Stimulated activated CD4-positive, alpha-beta T cell treated with anti-CD3 and anti-CD28 coated beads, Interleukin-1b, Interleukin-23, amount 100 ng/mL, for 1 hour (primary cell): ENCODE measurements at places on chromosomes 3 and 15.

GRCh38 chr3:174337227-174337626, 521.9 kb upstream of the NAALADL2 start:
- DNase-seq: no peak

- DNase-seq: no peak
Measured at GRCh38 chr3:5485427-5485826, 297.9 kb downstream of the EDEM1 start.

DNA sequence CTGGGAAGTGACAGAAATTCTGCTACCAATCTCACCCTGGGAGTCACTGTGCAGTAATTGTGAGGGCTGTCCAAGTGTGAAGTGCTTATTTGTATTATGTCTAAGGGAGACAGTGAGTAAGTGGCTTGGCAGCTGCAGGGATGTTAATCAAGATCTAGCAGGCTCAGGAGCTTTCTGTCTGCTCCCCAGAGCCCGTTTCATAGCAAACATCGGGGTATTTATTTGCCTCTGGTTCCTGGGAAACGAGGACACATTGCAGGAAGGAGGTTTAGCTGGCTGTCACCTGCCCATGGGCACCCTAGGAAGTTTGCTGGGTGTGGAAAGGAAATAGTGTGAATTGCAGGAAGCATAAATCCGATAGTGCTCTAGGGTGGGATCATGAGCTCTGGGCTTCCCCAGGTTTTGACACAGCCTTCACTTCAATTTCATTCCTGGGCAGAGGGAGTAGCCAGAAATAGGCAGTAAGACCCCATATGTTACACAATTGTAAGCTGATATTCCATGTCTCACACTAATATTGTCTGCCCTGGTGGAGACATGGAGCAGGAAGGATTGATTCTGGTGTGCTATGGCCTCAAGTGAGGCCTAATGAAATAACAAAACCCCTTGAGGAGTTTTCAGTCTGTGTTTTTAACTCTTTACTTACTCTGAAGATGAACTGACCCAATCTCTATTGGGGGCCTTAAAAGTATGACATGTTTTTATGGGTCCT, 74.1 kb upstream of the MITF start:
- DNase-seq: no peak

DNA sequence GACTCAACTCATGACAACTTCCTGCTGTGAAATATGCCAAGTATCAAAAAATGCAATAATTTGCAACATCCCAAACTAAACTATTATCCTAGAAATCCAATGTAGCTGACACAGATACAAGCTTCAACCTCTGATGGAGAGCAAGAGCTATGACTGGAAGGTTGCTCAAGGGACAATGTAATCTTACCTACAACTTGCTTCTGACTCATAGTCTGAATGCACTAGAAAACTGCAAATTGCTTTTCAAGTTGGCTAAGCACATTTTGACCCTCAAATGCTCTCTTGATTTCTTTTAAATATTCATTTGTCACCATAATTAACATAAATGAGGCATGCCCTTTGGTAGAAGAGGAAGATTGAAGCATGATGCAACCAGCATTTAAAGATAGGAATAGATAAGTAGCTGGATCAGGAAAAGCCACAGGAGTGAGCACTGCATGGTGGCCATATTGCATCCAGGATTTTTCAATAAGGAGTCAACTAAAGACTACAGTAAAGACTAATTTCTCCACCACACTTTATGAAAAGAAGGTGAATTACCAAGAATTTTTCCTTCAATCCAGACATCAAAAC, 630.8 kb upstream of the GBE1 start:
- DNase-seq: no peak

- no peak for DNase-seq
Measured at GRCh38 chr3:183576487-183577107, 21.1 kb upstream of the KLHL6 start.

DNA sequence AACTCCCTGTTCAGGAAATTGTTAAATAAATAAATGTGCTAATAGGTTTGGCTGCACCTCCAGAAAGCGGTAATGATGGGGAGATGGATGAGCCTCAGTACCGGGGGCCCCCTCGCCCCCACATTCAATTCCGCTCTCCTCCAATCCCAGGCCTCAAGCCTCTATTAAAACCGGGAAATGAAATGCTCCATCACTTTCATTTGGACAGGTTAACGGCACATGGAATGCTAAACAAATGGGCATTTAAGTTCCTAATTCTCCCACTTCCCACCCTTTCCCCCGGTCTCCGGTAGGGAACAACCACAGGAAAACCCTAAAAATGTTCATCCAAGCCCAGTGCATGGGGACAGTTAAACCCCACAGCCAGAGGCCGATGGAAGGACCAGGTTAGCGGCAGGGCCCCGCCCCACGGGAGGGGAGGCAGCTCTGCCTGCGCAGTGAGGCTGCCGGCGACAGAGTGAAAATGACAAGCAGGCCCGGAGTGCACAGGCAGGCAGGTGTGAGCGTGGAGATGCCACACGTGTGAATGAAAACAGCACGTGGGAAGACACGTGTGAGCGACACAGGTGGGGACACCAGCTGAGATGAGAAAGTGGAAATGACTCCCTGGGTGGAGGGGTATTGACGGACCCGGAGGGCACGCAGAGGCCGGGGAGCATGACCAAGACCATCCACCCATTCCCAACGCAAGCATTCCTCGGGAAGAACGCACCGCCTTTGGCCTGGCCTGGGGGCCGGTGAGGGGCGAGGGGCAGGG, 28.1 kb downstream of the RNU5B-1 start:
- no peak for DNase-seq

GRCh38 chr3:61343543-61343942, 92.3 kb upstream of the FHIT start:
- no peak for DNase-seq

- no peak for DNase-seq
Measured at GRCh38 chr15:75675579-75676404, 28.1 kb downstream of the SNX33 start.

DNA sequence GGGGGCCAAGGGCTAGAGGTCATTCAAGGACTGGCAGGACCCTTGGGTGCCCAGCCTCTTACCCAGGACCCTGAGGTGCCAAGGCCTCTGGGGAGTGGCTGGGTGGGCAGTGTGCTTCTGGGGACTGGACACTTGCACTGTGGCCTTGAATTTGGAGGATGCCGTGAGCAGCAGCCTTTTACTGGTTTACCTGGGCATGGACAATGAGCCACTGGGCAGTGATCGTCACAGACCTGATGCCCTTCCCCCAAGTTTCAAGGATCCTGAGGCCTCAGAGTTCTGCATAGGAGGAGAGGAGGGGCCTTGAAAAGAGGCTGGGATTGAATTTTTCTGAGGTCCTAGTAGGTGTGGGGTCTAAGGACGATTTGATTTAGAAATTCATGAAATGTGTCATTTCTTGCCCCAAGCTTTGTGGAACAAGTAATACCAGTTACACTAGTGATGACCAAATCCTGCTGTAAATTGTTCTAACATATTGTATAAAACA, 146.1 kb upstream of the TPM1 start:
- DNase-seq: no peak
